Activated CD4-positive, alpha-beta T cell treated with anti-CD3 and anti-CD28 coated beads, Interleukin-2, amount 50 U/mL, for 4 hours (primary cell): ENCODE measurements at places on chromosomes 6 and 20.

DNA sequence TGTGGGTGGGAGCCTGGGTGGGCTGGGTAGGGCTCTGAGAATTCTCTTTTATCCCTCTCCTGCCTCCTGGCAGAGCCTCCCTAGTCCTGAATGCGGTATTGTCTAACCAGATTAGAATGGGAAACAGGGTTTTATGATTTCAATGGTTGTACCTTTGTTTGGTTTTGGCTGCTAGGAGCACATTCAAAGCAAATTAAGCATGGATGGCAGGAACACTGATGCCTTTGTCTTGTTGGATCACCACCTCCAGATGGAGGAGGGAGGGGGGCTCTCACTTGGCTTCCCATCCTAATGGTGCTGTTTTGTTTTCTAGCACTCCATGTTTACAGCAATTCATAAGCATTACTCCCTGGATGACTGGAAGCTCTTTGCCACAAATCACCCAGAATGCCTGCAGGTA is 11.6 kb downstream of the GMPR start:
- DNase-seq: no peak

DNA sequence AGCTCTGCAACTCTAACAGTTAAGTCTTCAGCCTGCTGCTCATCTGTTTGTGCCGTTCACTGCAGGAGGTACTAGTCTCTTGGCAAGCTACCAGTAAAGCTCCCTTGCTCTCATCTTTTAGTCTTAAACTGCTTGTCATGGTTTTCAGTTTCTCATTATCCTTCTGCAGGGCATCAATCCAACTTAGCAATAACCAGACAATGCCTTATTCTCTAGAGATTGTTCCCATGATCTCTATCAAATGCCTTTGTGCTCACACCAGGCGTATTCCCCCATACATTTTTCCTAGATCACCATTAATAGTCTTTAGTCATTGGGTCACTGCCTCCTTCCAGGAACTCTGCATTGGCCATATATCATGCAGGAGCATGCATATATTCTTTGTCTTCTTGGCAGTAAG is 171.3 kb downstream of the GRM1 start:
- DNase-seq: no peak

DNA sequence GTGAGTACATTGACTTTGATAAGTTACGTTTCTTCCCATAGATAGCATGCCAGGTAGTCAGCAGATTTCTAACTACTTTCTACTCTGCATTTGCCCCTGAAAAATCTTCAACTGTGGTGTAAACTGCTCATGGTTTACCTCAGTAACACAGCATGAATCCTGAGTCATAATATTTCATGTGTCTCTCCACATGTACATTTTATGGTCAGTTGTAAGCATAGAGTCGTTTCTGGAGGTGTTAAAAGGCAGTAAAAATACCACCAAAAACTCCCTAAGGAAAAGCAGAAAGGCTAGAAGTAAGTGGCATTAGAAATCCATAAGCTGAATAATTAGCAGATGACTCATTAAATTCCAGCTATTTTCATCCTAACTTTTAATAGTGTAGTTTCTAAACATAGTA is 4.1 kb upstream of the GPR63 start:
- DNase-seq: no peak

GRCh38 chr6:89154131-89154530 is 8.3 kb downstream of the PM20D2 start:
- no peak for DNase-seq

DNA sequence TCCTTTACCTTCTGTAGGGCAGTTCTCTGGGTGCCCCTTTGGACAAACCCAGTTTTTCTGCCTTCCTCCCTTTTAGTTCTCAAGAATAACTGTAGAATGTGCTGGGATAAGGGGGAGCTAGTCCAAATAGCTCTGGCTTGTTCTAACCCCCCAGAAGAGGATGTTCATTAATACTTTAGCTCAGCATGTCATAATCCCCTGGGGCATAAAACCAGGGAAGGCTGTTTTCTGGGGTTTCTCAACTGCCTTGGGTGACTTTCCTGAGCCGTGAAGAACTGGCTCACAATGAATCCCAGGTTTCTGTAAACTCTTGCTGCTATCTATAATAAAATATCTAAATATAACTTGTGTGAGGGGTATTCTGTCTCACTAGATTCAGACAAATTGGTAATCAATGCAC is 44.5 kb upstream of the RNF217 start:
- no peak for DNase-seq
